Tibial artery (tissue), 4 donors: ENCODE measurements at places on chromosomes 6 and 20.
A peak's percentile ranks its signal among the peaks of the same experiment; 100 is the strongest.

DNA sequence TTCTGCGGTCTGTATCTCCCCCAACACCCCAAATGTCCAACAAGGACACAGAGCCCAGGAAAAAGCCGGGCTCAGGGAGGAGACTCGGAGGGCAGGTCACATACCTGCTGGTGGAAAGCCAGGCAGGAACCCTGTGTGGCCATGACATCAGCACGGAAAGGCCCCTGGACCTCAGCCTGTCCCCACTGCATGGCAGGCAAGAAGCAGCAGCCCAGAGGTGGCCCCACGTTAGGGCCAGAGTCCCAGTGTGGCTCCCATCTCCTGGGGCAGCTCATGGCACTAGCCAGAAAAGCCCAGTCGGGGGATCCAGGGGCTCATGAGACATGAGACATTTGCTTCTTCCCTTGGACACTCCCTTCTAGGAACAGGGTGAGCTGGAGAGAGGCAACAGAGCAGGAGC, 258.7 kb downstream of the DLL1 start:
- DNase-seq: peak; percentile 51

DNA sequence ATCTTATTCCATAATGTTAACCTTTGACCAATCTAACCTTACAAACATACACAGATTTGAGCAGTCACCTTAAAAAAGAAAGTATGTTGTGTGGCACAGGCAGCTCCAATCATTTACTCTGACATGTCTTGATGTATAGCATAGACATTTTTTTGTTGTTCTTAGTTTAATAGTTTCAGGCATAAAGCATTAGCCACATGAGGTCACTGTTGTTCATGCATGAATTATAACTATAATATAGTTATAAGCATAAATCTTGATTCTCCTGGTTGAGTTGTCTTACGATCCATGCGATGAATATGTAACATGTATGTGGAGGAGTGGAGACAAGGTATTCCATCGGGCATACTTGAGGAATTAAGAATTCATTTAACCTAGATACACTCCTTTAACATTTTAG, 26.1 kb upstream of the NKAIN2 start:
- no peak for DNase-seq

- no peak for DNase-seq
These were observed 306.6 kb upstream of the FKBP1C start for GRCh38 chr6:62904687-62905086.

DNA sequence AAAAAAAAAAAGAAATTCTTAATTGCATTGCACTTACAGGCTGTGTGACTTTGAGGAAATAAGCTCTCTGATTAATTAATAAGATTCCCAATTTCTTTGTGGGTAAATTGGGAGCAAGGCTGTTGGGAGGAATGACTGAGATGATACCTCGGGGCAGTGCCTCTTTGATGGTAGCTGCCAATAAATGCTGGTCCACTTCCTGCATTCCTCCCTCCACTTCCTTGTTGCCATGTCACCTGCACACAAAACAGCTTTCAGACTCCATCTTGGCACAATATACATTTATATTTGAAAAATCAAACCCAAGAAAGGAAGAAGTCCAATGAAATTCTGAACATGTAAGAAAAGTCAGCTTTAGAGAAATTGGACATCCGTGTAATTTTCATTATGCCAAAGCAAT, 45.1 kb downstream of the MTHFD1L start:
- DNase-seq: no peak

- DNase-seq: no peak
These were observed 1016.0 kb downstream of the EYS start for GRCh38 chr6:64691064-64691463.

DNA sequence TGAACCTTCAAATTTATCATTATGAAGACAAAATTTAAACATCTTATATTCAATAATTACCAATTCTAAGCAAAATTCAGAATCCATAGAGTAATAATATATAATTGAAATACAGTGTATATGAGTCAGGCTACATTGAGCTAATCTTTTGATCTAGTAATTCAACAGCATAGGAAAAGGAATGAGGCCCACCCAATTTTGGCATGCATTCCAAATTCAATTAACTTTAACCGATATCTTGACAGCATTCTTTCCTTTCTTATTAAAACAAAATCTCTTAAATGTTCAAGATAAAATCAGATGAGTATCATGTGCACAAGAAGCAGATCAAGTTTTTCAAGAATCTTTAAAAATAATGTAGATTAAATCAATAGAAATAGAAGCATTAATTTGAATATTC, 132.9 kb upstream of the QKI start:
- no peak for DNase-seq

GRCh38 chr6:148925701-148926100, 178.9 kb downstream of the UST start:
- DNase-seq: no peak

- DNase-seq: no peak
These were observed 59.7 kb downstream of the PKIB start for GRCh38 chr6:122669868-122670267.

- DNase-seq: no peak
These were observed 1.1 kb downstream of the DLK2 start for GRCh38 chr6:43454290-43454695.

DNA sequence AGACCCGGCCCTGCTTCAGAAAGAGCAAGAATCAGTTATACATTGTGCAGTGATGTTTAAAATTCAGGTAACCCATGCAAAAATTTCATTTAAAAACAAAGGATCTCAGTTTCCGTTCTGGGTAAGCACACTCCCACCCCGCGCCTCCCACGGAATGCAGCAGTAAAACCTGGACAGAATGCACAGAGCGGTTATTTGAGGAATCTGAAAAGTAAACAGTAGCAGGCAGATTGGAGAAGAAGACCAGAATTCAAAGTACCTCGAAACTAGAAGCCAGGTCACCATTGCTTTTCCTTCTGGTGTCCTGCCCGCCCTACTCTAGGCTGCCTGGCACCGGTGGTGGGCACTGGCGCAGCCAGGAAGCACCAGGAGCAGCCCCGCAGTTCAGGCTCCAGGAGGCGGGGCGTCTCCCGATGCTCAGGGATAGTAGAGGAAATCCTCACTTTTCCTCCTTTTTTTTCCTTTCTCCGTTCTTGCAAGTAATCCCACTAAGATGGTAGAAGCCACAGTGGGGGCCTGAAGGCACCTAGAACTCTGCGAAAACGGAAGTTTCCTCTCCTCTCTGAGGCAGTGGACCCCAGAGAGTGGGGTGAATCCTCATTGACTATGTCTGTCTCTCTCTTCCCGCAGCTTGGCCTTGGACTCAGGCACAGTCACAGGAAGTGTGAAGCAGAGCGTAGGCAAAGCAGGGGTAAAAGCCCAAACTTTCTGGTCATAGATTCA, 28.3 kb downstream of the METTL24 start:
- no peak for DNase-seq

- DNase-seq: no peak
These were observed 406.4 kb downstream of the QKI start for GRCh38 chr6:163820745-163821458.

DNA sequence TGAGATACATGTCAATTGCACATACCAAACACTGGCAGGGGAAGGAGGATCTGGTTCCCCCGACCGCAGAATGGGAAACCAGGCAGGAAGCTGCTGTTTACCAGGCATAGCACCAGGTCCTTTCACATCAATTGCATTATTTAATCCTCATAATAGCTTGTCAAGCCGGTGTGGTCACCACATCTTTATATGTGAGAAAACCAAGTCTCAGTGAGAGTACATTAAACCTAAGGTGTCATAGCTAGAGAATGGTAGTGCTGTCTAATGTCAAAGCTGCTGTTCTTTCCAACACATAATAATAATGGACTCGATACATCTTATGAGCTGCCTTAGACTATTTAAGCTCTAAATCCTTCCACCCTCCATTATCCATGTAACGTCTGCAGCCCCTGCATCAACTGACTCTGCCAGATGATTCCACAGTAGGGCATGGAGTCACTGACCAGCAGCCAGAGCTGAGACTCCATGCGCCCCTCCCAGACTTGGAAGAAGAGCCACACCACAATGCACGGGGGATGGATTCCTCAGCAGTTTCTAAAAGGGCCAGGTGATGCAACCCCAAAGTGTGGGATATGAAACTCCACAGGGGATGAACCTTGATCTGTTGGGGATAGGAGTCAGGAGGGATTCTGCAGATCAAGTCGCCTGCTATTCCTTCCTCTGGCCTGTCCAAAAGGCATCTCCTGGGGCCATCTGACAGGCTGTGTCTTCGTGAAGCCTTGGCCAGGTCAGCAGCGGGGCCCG, 71.8 kb downstream of the GPR6 start:
- no peak for DNase-seq

DNA sequence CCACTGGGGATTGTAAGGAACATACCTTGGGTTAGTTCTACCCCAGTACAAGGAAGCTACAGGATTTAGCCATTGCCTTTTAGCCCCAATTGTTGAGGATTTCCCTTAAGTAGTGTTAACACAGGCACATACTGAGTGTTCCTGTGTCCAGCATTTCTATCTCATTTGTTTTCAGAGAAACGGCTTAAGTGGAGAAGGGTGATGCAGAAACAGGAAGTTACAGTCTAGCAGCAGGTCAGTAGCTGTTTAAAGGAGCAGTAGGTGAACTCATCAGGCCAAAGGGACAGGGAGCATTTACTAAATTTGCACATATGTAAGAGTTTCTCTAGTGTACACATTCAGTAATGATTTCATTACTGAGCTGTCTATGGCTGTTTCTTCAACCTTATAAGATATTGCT, 644.2 kb upstream of the GJE1 start:
- DNase-seq: no peak

GRCh38 chr6:22878706-22879105, 309.3 kb downstream of the HDGFL1 start:
- no peak for DNase-seq

- DNase-seq: no peak
These were observed 41.5 kb upstream of the RNF24 start for GRCh38 chr20:4056880-4057279.
